ENCODE measurements at places on chromosomes 13 and 19.

DNA sequence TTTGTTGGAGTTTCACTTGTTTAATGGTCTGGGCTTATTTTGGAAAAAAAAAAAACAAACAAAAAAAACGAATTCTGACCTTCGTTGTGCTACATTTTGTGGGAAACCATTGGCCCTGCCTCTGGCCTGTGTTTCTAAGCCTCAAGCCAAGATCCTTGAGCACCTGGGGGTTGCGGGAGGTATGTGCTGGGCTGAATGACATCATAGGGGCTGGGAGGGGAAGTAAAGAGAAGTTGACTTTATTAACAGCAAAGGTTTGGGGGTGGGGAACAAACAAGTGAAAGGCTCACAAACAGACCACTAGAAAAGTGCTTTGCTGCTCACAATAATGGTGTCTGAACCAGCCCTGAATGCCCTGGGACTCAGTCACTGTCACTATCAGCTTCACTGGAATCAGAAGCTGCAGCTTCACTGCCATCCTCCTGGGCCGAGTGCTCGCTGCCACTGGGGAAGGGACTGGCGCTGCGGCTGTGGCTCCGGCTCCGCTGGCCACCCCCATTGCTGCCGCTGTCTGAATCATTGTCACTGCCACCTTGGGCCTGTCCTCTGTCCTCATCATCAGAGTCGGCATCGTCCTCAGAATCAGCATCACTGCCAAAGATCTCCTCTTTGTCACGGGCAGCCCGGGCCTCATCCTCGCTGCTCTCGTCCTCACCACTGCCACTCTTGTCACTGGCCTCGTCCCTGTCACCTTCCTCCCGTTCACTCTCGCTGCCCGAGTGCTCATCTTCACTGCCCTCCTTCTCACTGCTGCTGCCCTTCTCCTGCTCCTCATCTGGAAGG, 5.1 kb downstream of the PAF1 start:
- DNase-seq, result no peak

DNA sequence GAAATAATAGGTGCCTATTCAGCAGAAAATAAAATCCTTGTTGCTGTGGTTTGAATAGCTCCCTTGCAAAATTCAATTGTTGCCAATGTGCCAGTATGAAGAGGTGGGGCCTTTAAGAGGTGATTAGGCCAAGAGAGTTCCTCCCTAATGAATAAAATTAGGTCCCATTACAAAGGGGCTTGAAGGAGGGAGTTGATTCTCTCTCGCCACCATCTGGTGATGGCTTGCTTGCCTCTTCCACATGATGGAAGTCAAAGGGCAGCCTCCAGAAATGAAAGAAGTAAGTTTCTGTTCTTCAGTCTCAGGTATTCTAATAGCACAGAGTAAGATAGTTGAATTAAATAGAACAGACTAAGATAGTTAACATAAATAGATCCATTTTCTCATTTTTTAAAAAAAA, 3.0 kb upstream of the EEF1AKMT1 start:
- no peak for DNase-seq

- DNase-seq, result peak; percentile 44
These were observed 17.8 kb upstream of the ADGRE5 start for GRCh38 chr19:14363183-14364097.

GRCh38 chr19:35212241-35212640, 16.3 kb downstream of the FAM187B start:
- DNase-seq, result no peak

- no peak for DNase-seq
These were observed 25.4 kb downstream of the SERP2 start for GRCh38 chr13:44399074-44399473.

- DNase-seq, result no peak
These were observed 7.7 kb upstream of the NANOS3 start for GRCh38 chr19:13869281-13869680.

GRCh38 chr13:31029102-31029501, 96.6 kb downstream of the TEX26 start:
- no peak for DNase-seq

- peak; percentile 3 for DNase-seq
These were observed at the start of gene MTUS2 for GRCh38 chr13:28820099-28821051. TSS of gene MTUS2 (plus strand) at chr13:28820339.
